ENCODE measurements at places on chromosomes 7 and 10.

DNA sequence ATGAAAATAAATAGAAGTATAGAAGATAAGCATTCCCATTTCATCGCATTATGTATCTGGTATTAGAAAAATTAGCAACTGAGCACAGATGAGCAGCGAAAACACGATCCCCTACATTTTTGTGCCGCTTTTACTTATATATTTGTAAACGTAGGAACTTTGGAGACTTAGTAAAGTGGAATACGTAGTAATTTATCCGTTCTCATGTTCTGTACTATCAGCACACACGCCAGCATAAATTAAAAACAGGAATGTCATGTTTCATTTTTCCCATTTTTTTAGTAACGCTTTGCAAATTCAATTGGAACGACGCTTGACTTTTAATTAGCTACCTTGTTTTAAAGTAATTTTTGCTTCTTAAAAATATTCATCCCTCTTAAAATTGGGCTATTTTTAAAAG is 2.4 kb downstream of the ZNRF2 start:
- DNase-seq, result no peak

GRCh38 chr7:20220293-20220761 is 3.1 kb upstream of the MACC1 start:
- no peak for DNase-seq

- DNase-seq, result no peak
These were observed 197.5 kb upstream of the CSTF2T start for GRCh38 chr10:51896849-51897248.

DNA sequence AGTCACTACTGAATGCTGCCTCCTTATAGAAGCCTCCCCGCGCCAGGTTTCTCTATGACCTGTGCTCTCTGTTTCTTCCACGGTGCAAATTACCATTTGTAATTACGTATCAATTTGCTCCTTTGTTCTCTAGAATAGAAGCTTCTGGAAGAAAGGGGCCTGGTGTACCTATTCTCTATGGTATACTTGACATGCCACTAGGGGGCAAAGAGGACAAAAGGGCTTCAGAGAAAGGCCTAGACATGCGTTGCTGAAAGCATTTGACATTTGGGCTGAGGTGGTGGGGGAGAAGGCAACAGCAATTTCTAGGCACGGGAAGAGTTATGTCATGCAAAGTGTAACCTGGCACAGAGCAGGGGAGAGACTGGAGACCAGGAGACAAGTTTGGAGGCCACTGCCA is 148.7 kb downstream of the WDR11 start:
- no peak for DNase-seq

- no peak for DNase-seq
These were observed 115.1 kb downstream of the SRI start for GRCh38 chr7:88104732-88105131.

DNA sequence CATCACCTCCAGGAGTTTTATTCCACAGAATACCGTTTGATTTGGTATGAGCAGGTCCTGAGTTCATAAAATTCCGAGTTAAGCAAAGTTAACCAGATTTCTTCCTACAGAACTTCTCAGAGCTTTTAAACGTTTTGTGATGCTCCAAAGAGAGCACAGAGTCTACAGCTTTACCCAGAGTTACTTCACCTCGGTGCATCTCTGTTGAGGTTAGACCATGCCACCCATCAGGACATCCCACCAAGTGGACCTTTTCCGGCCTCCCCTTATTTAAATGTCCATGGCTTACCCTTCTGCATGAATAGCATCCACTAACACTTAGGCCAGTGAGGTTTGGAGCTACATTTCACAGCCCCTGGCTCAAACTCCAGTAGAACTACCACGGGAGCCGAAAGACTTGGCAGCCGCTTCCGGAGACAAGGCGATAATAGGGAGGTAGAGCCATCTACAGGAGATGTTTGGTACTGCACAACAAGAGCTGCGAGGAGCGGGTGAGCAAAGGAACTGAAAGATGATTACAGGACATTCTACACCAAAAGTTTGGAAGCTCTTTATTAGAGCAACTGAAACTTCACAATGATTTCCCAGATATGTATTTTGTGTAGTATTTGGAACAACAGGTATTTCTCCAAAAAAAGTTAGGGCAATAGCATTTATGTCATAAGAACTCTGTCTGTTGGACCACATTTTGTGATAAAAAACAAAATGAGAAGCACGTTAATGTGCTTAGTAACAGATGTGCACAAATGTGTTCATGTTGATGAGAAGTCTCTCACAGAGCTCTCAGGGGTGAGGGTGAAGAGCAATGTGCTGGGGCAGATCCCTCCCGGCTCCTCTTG is 174.7 kb downstream of the HERPUD2 start:
- DNase-seq, result no peak

- no peak for DNase-seq
These were observed 1.7 kb downstream of the ARHGAP12 start for GRCh38 chr10:31926765-31927564.

Measured in esophagus squamous epithelium (tissue), 5 donors.